ENCODE measurements at places on chromosomes 5 and 9. TPM values are rescaled to one million over a fixed set of nuclear protein-coding genes. Genes with fewer than 3 reads are reported as not detected.

CCL27 gene
- total RNA-seq: 0.20 TPM

DUSP1 gene
- 101 TPM for total RNA-seq

GDA gene
- total RNA-seq: 0.52 TPM

RELL2 gene
- total RNA-seq: 4.5 TPM

SEPTIN8 gene
- 46.0 TPM for total RNA-seq

ZNF618 gene
- 2.0 TPM for total RNA-seq

DNA sequence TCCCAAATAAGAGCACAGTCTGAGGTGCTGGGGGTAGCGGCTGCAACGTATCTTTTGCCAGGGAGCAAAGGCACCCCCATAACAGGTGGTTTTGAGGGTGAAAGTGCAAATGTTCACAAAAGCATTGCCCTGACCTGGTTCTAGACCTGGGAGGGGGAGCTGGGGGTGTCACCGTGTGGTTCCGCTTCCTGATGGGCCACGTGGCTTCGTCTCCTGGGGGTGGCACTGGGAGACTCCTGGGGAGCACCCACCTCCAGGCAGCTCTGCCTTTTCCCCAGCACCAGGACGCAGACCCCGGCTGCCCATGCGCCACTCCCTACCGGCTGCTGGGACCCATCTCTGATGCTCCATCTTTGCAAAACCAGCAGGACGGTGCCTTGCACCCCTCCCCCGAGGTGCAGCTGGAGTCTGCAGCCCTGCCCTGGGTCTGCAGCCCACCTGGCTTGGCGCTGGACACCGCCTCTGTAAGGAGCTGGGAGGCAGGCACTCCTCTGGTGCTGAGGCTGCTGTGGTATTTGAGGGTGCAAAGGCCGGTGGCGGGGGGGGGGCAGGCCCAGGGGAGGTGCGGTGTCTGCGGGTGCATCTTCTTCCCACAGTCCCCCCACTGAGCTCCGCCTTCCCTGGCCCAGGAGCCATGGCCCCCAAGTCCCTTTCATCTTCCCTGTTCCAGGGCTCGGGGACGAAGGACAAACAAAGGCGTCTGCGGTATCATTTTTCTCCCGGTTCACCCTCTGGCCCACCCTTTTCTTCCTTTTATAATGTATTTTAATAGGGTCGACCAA is 29.8 kb upstream of the RXRA start:
- ATAC-seq: no peak

DNA sequence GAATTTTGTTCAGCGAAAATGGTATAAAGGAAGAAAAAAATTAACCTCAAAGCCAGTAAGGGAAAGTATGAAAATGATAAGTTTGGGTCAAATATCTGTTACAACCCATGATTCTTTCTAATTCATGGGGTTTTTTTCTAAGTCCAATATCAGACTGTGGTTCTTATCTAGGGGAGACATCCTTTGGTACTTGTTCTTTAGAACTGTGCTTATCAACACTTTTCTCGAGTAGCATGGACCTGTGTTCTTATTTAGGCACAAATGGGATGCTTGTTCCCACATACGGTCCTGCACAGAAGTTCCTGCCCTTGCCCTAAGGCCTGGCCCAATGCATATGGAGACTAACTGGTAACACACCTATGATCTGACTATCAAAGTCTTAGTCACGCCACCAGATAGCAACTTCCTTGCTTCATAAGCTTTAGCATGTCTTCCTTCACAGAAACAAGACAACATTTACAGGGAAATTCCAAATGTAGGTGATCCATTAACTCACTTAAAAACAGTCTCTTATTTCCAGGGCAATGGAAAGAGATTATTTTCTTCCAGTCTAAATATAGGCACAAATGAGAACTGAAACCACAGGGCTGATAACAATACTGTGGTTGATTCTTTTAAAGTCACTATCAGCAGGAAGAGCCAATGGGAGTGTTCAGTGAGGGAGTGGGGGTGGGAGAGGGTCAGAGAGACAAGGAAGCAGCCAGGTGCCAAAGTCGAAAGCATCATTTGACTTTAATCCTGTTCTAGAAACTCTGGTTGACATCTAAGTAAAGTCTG is 268.8 kb upstream of the ANKRD55 start:
- ATAC-seq: no peak

DNA sequence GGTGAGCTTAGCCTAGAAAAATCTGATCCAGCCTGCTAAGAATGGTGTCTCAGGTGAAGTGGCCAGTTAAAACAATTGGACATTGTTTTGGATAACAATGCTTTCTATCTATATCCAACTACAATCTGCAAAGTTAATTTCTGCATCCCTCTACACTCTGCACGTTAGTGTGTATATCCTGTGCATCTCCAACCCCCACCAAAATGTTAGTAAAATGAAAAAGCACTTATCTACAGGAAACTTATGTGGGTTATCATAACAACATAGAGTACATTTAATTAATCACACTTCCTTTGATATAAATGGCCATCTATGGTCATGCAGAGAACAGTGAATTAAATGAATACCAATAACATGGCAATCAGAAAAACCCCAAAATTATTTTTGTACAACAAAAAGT is 158.7 kb downstream of the NFIB start:
- ATAC-seq: no peak

GRCh38 chr9:116288658-116289057 is 135.1 kb downstream of the PAPPA start:
- ATAC-seq: peak; percentile 55

DNA sequence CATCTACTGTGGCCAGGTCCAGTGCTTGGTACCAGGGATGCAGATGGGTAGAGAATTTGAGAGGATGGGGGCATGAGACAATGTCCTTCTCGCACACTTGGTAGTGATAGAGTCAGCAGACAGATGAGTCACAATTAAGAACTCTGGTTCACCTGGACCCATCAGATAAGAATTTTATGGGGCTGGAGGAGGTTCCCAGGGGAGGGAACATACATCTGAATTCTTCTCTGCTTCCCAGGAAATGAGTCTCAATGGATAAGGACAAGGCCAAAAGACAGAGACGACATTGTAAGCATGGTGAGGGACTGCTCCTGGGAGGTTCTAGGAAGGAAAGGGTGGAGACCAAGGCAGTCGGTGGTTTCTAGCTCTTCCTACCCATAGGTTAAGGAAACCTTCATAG is 5.3 kb downstream of the SLC4A9 start:
- no peak for ATAC-seq

DNA sequence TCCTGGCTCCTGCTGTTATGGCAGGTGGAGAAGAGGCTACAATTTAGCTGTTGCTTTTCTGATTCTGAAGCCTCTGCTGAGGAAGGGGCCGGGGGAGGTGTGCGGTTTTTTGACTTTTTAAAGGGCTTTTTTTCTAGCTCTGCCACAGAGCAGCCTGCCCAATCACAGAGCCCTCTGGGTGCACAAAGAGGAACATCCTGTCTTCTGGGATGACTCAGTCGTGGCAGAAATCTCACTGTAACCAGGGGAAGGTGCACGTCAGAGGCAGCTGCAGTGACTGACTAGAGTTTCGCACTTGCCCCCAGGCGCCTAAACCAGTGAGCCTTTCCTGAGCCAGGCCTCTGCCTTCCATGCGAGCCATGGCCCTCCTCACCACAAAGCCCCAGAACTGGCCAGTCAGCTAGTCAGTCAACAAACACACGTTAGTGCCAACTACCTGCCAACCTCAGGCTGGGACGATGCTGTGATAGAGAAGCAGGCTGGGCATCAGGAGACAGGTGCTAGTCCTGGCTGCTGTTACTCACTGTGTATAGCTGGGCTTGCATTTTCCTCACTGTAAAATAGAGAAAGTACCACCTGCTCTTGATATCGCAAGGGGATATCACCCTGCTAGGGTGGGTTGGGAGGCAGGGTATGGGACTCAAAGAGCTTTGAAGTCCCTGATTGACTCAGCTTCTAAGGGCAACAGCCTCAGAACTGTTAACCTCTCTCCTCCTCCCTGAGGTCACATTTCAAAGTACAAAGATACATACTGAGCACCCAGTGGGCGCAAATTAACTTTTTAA is 2.2 kb downstream of the AKNA start:
- ATAC-seq: peak; percentile 92

- no peak for ATAC-seq
Observed at GRCh38 chr9:89882930-89883361, 278.1 kb downstream of the GADD45G start.

GRCh38 chr5:170269579-170269978 is 28.0 kb downstream of the LCP2 start:
- ATAC-seq: peak; percentile 40

- peak; percentile 76 for ATAC-seq
Observed at GRCh38 chr5:112366987-112367386, 52.1 kb downstream of the EPB41L4A start.
